ENCODE measurements at places on chromosomes 3 and 15.

GRCh38 chr15:92810418-92811138 is 89.5 kb upstream of the CHD2 start:
- peak; percentile 58 for DNase-seq

DNA sequence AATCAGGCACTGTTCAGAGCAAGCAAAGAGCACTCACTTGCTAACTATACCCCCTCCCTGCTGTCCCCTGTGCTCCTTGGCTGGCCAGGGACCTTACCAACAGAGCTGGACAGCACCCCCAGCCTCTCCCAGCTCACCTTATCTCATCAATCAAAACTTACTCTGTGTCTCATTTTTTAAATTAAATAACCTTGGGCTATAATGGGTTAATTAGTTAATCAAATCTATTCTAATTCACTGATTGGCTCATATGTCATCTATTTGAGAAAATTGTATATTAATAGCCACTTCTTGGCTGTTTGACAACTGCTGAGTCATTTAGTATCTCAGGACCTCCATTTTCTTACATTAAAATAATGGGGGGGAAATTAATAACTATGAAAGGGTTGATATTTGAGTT is 22.9 kb downstream of the IL5RA start:
- DNase-seq, result no peak

GRCh38 chr15:90106522-90107117 is 4.4 kb upstream of the IDH2 start:
- no peak for DNase-seq

GRCh38 chr3:186678604-186679003 is 12.8 kb downstream of the HRG start:
- no peak for DNase-seq

GRCh38 chr3:139481116-139481515 is 4.8 kb upstream of the RBP2 start:
- DNase-seq, result no peak

DNA sequence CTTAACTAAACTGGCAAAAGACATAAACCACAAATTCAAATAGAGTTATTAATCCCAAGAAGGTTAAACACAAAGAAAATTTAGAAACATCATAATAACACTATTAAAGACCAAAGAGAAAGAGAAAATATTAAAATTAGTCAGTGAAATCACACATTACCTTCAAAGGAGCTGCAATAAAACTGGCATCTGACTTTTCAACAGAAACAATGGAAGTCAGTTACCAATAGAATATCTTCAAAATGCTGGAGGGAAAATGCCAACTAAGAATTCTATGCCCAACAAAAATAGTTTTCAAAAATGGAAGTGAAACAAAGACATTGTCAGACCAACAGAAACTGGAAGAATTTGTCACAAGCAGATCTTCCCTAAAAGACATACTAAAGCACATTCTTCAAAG is 68.7 kb upstream of the RNF7 start:
- DNase-seq, result no peak

DNA sequence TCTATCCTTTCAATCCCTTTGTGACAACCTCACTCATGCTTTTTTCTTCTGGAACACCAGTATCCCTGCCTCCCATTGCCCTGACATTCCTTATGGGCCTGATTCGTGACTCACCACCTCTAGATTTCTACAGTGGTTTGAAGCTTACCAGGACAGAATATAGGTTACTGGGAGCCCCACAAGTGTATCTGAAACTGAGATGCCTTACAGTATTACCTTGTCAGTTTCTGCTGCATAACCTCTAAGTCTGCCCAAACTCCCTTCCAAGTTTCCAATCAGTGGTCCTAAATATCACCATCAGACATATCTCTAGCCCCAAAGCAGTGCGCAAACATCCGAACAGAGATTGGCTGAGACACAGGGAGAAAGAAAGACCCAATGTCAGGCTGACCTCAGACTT is 5.6 kb downstream of the CPB1 start:
- DNase-seq, result no peak

GRCh38 chr3:126926684-126927400 is 56.1 kb upstream of the PLXNA1 start:
- DNase-seq, result no peak

DNA sequence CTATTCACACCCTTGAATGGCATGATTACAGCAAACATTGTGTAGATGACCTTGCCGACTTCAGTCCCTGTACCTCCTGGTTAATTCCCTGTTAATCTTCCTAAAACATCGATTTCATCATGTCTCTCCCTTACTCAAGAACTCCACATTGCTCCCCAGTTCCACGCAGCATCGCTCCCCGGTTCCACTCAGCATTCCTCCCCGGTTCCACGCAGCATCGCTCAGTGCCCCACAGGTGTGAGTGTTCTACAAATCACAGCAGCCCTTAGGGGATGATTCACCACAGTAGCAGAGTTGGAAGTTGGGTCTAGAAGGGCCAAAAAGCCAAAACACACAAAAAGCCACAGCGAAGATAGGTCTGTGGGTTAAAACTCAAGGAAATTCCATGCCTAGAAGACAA is 8.6 kb upstream of the TNK2 start:
- DNase-seq, result no peak

GRCh38 chr3:141392897-141393734 is 24.8 kb downstream of the ZBTB38 start:
- no peak for DNase-seq

DNA sequence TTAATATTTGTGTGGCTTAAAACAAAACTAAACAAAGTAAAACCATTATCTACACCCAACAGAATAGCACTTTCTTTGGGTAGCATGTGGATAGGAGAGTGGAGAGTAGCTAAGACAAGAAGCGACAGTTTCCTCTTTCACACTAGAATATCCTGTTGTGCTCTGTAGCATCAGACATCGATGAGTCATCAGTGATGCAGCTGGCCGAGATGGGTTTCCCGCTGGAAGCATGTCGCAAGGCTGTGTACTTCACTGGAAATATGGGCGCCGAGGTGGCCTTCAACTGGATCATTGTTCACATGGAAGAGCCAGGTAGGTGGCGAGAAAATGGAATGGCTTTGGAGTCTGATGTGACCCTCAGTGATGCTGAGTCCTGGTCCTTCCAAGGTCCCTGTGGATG is 108.1 kb downstream of the USP13 start:
- DNase-seq, result peak; percentile 37

DNA sequence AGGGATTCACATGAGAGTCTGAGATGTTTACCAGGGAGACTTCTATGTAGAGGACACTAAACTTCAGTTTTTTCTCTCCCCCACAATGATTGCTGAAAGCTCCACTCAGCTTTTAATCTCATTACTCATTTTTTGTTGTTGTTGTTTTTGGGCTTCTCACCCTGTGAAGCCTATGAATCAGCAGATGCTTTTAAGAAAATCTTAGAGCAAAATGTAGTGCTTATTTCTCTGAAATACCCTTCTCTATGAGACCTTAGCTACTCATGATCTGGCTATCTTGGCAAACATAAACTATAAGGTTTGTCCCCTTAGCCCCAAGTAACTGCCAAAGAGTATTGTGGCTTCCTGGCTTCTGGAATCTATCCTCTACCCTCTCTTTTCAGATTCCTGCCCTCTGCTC is 537.3 kb downstream of the OCA2 start:
- no peak for DNase-seq

- no peak for DNase-seq
Measured at GRCh38 chr15:36430726-36431265, 148.6 kb upstream of the CDIN1 start.

GRCh38 chr3:81732642-81733041 is 28.8 kb downstream of the GBE1 start:
- no peak for DNase-seq

GRCh38 chr15:57312318-57313133 is 63.8 kb upstream of the CGNL1 start:
- DNase-seq, result no peak

DNA sequence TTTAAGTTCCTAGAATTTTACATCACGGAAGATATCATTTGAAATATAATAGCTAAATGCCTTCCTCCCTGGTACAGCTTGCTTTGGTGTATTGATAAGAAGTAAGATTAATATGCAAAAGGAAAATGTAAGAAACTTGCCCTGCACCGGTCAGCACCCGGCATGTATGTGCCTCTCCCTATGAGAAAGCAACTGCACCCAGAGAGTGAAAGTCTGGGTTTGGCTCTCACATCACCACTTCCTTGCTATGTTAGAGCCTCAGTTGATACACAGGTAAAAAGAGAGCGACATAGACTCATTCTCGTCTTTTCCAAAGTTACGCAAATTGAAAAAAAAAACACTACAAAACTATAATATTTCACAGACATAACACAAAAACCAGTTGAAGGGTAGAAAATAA is 96.7 kb downstream of the FOXP1 start:
- DNase-seq, result no peak

GRCh38 chr3:84724877-84725276 is 233.9 kb upstream of the CADM2 start:
- peak; percentile 49 for DNase-seq

- DNase-seq, result no peak
Measured at GRCh38 chr15:52115598-52116427, 3.2 kb upstream of the BCL2L10 start.

GRCh38 chr15:50880651-50881114 is 27.8 kb upstream of the AP4E1 start:
- DNase-seq, result no peak

DNA sequence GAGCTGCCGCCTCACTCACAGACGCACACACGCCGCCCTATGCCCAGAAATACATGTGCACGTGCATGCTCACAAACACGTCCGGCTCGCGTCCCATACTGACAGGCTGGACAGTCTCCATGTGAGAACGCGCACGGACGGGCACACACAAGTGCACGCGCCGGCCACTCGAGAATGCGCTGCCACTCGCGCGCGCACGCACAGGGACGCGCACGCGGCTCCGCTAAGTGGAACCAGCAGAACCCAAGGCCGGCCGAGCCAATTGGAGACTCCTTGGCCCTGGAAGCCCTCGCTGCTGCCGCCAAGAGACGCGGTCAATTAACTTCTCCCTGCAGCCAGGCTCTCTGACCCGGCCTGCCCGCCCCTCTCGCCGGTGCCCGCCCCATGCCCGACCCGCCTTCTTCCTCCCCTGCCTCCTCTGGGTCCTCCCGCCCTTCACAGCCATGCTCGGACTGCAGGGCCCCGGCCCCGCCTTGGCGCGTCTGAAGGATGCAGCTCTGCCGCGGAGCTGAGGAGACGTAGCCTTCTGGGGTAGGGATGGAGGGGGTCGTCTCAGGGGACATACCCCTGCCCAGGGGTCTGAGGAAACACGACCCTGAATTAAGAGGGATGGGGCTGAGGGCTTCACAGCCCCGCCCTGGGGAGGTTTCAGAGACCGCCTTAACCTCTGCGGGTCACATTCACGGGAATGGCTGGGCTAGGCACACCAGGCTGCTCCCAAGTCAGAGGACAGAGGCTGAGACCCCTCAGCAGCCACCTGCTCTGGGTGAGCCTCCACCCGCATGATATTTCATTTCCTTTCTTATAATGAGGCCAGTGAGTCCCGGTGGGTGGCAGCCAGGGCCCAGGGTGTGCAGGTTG is 15.0 kb downstream of the PTH1R start:
- DNase-seq, result no peak

- DNase-seq, result peak; percentile 89
Measured at GRCh38 chr15:80970018-80970657, 19.5 kb downstream of the MESD start.

GRCh38 chr3:115634052-115634451 is 10.7 kb downstream of the GAP43 start:
- DNase-seq, result no peak

DNA sequence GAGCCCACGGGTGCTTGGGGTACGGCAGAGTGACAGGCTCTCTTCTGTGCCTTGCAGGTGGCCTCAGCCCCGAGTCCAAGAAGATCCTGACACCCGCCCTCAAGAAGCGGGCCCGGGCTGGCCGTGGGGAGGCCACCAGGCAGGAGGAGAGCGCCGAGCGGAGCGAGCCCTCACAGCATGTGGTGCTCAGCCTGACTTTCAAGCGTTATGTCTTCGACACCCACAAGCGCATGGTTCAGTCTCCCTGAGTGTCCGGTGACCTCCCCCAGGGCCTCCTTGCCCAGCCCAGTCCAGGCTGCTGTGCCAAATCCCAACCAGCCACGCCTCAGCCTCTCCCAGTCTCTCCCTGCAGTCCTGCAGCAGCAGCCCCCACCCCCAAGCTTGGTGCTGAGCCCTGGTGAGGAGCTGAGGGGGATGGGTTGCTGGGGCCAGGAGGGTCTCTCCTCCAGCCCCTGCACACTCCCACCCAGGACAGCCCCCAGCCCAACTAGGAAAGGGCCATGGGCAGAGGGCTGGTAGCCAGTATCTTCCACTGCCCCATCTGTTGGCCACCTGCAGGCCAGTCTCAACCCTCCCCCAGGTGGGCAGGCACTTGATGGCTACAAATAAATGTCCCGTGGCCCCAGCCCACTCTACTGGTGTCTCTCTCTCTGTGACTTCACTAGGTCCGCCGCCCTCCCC is 58.5 kb downstream of the DNAJB8 start:
- DNase-seq, result no peak

DNA sequence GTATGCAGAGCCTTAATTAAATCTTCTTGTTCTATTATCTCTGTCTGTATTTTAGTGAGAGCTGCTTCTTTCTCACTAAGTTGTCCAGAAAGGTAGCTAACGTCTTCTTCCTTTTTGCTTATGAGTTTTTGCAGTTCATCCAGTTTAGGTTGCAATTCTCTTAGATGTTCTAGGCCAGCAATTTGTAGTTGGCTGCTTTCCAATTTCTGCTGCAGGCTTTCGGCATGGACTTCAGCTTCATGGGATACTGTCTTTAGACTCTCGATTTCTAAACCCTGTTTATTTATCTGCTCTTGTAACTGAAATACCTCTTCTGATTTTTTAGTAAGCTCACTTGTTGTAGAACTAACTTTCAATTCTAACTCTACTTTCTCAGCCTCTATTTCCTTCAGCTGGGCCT is 35.5 kb upstream of the HCLS1 start:
- no peak for DNase-seq

- DNase-seq, result peak; percentile 62
Measured at GRCh38 chr3:152638707-152639450, 196.1 kb upstream of the P2RY1 start.

- no peak for DNase-seq
Measured at GRCh38 chr3:116240261-116240660, 205.0 kb downstream of the LSAMP start.

DNA sequence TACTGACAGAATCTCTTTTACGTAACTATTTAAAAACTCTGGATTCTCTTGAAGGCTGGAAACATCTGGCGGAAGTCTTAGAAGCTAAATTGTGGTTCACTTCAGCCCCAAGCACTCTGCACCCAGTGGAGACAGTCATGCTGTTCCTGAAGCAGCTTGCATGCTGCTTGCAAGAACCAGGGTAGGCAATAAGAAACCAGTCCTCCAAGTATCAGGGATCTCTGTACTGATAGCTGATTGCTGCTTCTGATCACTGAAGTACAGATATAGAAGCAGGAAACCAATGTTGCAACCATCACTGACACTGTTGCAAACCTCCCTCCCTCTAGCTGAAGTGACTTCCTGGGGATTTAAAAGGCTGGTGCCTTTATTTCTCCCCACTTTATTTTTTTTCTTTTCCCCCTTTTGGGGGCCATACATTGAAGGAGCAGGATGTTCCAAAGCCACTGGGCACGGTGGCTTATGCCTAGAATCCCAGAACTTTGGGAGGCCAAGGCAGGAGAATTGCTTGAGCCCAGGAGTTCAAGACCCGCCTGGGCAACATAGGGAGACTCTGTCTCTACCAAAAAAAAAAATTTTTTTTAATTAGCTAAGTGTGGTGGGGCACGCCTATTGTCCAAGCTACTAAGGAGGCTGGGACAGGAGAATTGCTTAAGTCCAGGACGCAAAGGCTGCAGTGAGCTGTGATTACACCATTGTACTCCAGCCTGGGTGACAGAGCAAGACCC is 15.3 kb downstream of the SPCS1 start:
- peak; percentile 93 for DNase-seq

Measured in KBM-7 (cell line).